NCI-H146 (cell line): ENCODE measurements at places on chromosomes 7 and 10.

GRCh38 chr7:134809616-134810015 lies 30.2 kb downstream of the CALD1 start:
- no peak for DNase-seq

GRCh38 chr10:109861081-109861480 lies 62.2 kb downstream of the XPNPEP1 start:
- no peak for DNase-seq

DNA sequence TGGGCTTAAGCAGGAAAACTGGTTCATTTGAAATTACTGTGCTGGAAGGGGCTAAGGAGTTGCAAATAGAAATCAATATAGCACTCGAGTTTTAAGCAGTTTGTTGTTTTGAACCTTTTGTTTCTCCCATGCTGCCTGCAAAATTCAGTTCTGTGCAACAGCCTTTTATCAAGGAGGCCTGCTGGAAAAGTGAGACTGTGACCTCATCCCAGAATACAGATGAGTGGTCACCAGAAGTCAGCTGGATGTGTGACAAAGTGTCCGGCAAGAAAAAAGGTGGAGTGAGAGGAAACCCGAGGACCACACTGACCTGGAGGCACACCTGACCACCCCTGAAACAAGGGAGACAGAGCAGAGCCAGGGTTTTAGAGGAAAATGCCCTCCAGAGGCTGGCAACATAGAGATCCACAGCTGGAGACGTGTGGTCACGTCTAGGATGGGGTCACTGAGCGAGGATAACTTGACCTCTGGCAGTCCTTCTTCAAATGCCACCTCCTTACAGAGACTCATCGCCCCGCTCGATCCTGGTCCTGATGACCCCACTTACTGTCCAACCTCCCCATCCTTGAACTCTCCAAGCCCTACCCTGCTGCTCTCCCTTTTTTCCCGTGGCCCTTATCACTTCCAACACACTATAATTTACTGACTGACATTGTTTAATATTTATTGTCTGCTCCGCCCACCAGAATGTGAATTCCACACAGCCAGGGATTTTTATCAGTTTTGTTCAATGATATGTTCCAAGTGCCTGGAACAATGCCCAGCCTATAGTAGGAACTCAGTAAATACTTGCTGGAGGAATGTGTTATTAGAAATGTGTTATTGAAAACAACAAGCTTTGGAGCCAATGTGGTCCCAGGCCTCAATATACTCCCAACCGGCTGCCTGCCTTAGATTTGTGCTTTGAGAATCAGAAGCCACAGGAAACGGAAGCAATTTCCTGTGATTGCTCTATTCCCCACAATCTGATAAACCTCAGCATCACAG lies 243.8 kb downstream of the GLI3 start:
- DNase-seq: no peak

- DNase-seq: no peak
These were observed 14.1 kb downstream of the ZNF398 start for GRCh38 chr7:149161241-149161848.

- DNase-seq: no peak
These were observed 44.4 kb upstream of the TOMM7 start for GRCh38 chr7:22867003-22867402.

DNA sequence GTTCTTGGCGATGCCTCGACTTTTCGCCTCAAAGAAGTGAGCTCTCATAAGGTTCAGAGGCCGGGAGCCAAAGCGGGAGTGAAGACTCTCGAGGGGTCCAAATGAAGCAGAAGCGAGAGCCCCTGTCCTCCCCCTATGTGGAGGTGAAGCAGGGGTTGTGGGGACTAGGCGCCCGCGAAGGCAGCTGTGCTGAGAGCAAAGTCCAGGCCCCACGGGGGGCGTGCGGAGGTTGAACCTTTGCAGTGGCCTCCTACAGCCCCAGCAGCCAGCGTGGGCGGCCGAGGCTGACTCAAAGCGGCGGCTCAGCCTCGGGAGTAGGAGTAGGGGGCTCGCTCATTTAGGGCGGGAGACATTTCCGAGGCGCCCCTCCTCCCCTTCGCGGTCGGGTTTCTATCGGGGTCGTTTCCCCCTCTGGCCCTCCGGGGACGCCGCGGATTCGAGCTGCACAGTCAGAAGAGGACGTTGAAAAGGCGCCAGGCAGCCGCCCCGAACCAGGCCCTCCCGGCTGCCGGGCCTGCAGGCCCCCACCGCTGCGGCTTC lies 553 bp upstream of the ADD3 start:
- peak; percentile 74 for DNase-seq

DNA sequence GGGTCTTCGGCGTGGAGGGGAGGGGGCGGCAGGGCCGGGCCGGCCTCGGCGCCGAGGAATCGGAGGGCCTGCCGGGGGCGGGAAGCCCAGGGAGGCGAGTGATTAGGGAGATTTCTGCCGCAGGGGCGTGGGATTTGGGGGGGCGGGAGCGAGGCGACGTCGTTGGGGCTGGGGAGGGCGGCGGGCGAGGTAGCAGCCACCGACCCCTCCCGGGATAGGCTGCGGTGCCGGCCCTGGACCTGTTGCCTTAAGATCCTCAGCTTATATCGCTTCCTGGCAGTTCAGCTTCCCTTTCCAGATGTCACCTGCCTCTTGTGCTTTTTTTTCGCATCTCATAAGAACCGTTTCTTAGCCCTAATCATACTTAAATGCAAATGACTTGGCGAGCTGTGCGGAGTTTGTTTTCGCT lies 655 bp downstream of the LMTK2 start:
- DNase-seq: peak; percentile 52

- DNase-seq: peak; percentile 12
These were observed 30.4 kb downstream of the DDC start for GRCh38 chr7:50534690-50535290.

DNA sequence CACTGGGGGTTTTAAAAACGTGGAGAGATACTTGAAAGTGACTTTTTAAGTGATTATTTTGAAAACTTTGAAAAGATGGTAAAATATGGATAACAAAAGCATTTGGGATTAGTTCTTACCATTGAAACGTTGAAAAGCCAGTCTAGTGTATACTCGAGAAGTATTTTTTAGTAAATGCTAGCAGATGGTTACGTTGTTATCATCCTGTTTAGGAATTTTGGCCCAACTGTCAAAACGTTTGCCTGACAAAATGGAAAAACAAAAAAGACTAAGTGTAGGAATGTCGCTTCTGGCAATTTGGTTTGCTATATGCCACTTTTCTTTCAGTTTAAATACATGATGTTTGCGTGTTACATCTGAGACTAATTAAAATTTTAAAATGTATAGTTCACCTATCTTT lies 1.2 kb downstream of the RBM33 start:
- no peak for DNase-seq

- no peak for DNase-seq
These were observed 25.1 kb downstream of the ALOX5 start for GRCh38 chr10:45399113-45399512.

GRCh38 chr7:79868010-79868409 lies 266.6 kb upstream of the GNAI1 start:
- no peak for DNase-seq

DNA sequence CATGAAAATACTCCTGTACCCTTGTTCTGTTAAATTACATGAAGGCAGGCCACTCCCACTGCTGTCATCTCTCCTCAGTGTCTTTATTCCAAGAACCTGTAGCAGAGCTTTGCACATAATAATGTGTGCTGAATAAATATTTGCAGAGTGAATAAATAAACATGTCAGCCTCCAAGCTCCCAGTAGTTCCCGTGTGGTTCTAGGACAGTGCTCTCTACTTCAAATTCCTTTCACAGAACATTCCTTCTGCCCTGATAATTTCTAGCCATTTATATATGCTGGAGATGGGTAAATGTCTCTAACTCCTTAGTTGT lies 20.3 kb upstream of the HYAL4 start:
- peak; percentile 67 for DNase-seq

- DNase-seq: no peak
These were observed 115.9 kb upstream of the CACUL1 start for GRCh38 chr10:118870467-118871243.

DNA sequence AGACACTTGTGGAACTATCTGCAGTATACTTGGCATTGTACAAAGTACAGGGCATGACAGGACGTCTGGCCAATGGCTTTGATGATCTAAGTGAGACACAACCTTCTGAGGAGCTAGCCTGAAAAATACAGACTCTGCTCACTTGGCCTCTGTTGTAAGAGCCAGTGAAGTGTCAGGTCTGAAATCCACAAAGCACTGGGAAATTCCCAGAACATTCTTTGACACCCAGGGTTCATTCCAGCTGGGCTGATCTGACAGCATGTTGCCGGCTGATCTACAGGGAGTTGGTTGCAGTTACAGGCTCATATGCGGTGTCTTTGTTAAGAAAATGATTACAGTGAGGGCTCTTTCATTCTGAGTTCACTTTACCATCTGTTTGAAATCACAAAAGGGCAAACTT lies 354.6 kb downstream of the PHF14 start:
- no peak for DNase-seq

DNA sequence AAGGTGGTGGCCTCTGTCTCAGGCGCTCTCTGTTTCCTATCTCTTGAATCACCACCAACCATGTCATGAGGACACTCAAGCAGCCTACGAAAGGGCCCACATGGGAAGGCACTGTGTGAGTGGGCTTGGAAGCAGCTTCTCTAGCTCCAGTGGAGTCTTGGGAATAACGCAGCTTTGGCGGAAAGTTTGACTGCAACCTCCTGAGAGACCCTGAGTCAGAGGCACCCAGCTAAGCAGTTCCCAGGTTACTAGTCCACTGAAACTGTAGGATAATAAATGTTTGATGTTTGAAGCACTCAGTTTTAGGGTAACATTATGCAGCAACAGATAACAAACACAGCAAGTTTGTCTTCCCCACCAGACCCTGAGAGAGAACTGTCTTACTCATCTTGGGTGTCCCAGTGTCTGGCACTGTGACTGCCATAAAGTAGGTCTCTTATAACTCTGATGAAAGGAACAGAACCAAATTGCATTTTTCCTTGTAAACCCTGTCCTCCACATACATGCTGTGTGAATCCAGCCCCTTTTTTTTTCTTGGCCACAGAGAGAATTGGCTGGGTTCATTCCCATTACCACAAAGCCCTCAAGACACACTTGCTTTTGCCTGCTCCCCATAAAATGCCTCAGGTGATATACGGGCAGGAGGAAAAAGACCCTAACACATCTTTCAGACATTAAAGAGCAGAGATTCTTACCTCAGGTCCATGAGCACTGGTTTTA lies 185.5 kb downstream of the ZNF365 start:
- no peak for DNase-seq

- DNase-seq: no peak
These were observed 38.4 kb upstream of the PSAP start for GRCh38 chr10:71889388-71889987.

GRCh38 chr7:141875453-141875852 lies 34.2 kb upstream of the PRSS37 start:
- no peak for DNase-seq

GRCh38 chr7:27177795-27178320 lies 3.7 kb upstream of the HOXA10 start:
- no peak for DNase-seq

- DNase-seq: peak; percentile 49
These were observed 739 bp downstream of the CASP7 start for GRCh38 chr10:113680190-113681111.

DNA sequence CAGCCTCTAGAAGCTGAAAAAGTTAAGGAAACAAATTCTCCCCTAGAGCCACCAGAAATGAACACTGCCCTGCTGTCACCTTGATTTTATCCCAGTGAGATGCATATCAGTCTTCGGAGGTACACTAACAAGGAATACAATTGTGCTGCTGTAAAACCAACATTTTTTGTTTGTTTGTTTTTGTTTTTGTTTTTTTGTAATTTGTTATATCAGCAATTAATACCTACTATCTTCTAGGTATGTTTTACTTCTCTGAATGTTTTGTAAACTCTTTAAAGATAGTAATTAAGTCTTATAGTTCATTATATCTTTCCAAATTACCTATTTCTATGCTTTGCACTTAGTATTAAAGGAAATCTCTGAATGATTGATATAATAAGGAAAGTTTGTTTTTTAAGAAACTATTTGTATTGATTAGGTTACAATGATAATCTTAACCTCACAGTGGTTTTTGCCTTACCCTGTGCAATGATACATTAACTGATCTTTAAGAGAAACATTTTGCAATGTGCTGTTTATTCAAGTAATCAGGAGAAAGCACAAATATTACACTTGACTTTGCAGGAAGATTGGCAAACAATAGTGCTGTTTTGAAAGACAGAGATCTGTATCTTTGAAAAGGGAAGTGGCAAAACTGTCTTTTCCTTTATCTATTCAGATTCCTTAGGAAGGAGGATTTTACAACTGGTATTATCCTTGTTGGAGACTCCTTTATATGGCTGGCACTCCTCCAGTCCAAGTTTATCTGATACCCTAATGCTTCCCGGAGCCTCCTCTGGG lies 11.3 kb upstream of the HGF start:
- DNase-seq: no peak

DNA sequence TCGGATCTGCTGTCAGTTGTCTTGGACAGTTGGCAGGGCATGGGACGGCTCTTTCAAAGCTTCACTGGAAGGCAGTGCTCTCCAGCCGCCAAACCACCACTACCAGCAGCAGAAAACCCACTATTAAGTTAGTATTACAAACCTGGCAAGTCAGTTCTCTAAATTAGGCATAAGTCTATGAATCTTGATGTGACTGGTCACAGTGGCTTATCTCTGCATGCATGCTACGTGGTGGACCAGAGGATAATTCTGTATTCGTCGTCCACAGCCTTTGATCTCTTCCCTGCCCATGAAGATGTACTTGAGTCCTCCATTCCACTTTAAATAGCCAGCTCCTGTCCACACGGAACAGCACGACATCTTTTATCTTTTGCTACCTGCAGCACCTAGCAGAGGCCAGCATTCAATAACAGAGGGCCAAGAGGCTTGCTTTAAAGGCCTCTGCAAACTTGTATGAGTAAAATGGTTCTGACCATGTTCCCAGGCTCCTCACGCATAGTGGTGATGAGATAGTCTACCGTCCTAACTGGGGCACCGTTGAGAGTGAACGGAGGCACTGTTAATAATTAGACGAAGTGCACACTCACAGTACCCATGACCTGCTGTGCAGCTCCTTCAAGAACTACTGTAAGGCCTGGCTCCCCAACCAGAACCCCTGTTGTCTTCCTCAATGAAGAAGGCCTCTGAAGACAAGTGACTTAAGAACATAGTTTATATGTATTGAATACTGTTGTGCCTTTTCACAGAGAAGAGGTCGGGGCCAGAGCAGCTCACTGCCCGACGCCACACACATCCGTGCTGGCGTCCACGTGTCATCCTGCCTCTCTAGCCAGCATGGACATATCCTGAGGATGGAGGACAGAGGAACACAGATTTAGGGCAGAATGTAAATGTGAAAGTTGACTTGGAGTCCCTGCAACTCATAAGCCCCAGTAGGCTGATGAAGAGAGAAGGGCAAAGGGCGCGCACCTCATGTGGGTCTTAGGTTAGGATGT lies 1.0 kb downstream of the GPR146 start:
- DNase-seq: no peak

DNA sequence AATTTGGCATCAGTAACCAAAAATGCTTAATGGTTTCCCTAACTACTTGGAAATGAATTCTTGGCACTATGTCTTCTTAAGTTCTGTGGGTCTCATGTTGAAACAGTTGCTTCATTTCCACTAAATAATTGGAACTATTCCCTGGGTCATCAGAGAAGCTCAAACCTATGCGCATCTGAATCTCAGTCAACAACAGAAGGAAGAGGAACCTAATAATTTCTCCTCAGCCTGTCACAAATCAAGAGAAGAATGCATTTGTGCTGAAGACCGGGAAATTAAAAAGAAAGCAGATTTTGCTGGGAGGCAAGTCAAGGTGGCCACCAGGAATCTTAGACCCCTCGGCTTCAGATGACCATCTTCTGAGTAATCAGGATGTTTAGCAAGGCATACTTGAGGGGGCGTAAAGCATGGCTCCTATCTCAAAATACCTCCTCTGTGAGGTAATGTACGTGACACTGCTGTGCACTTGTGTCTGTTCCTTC lies 41.4 kb downstream of the TOMM7 start:
- DNase-seq: no peak

- DNase-seq: no peak
These were observed 89.6 kb downstream of the ITIH5 start for GRCh38 chr10:7577176-7577575.
